Stimulated activated CD8-positive, alpha-beta memory T cell treated with anti-CD3 and anti-CD28 coated beads, Interleukin-4, amount 100 ng/mL, for 4 hours (primary cell): ENCODE measurements at places on chromosomes 1 and 21.
A peak's percentile ranks its signal among the peaks of the same experiment; 100 is the strongest.

DNA sequence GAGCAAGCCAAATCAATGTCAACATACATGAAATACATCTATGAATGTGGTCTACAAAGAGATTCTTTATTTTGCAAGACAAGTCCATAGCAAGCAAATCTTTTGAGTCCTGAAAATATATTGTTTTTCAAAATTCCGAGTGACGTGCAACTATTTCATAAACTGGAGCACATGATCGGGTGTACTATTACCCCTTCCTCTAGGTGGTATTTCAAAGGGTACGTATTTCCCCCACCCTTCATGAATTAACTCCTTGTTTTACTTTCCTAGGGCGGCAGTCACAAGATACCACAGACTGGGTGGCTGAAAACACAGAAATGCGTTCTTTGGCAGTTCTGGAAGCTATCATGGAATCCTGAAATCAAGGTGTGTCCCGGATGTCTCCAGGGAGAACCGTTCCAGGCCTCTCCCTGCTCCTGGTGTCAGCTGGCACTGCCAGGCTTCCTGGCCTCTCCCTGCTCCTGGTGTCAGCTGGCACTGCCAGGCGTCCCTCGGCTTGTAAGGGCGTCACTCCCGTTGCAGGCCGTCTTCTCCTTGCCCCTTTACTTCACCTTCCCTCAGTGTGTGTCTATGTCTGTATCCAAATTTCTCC is 55.3 kb downstream of the RIPK4 start:
- DNase-seq: no peak

DNA sequence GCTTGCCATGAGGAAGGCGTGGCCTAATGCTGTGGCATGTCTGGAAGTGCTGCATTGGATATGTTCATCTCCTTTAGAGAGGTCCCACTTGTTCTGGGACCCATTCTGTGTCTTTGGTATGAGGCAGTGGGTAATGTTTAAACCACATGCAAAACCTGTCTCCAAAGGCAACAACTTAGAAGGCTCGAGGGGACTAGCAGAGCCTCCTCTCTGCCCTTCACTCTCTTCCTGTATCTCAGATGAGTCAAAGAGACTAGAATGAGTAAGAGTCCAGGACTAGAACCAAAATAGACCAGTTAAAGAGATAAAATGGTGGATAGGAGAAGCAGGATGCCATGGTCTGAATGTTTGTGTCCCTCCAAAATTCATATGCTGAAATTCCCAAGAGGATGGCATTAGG is 220.8 kb upstream of the KIAA0040 start:
- DNase-seq: no peak

DNA sequence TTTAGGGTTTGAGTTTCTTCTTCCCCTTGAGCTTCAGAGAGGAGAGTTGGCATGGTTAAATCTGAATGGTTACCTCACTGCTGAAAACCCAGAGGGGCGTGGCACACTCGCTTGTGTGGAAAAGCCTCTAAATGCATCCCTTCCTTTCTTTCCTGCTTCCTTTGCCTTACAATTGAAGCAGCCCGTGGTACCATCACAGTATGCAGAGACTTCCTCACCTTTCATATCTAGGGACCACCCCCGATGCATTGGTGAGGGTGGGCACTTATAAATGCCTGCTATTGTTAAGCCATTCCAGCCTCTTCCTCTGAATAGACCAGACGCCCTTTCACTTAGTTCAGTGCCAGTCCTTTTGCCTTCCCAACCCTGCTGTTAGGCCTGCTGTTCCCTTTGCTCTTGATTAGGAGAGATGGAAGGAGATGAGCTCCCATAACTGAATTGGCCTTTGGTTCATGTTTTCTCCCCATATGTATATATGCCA is 21.9 kb upstream of the LAX1 start:
- DNase-seq: no peak

- DNase-seq: no peak
Measured at GRCh38 chr1:169468982-169469381, 16.8 kb downstream of the SLC19A2 start.

DNA sequence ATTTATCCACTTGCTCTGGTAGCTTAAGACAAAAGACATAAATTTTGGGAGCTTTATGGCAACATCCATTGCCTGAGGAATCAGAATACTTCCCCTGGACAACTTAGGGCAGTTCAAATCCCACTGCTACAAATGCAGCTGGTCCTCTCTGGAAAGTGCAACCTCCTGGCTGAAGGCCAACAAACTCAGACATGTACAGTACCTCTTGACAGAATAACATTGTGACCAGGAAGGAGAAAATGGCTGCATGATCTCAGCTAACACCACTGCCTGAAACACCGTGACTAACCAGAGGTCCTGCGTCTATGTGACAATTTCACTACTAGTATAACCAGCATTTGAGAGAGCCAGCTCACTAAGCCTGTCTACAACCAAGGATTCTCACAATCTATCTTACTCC is 218.9 kb downstream of the CRB1 start:
- DNase-seq: no peak

DNA sequence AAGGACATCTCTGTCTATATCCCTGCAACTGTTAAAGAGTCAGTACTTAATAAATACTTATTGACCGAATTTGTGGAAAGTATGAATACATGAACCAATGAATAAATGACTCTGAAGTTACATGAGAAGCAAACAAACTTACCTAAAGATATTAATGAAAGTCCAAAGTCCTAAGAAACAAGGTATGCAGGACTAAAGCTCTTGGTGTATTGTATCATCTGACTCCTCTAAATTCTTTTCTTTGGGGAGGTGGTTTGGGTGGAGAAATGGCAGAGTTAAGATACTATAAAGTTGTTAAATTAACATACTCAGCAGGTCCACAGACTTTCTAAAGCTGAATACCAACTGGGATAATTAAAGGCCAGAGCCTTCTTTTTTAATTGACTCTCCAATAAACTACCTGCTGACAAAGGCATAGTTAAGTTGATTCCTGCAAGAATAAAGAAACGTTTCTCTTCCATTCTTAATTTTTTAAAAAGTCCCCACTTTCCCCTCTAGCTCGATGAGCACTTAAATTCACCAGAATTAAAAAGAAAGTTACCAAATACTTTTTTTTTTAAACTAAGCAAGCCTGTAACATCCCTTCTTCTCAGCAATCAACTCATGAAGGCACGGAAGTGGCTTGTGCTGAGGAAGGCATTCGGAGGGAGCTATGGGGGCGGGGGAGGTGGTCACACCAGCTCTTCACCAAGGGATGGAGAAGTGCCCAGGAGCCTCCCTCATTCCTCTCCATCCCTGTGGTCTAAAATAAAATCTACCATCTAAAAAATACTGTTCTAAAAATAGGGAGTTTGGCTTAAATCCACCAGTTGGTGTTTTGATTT is 61.1 kb downstream of the GADD45A start:
- DNase-seq: no peak

- no peak for DNase-seq
Measured at GRCh38 chr1:95118710-95119109, 1.6 kb downstream of the TLCD4 start.

DNA sequence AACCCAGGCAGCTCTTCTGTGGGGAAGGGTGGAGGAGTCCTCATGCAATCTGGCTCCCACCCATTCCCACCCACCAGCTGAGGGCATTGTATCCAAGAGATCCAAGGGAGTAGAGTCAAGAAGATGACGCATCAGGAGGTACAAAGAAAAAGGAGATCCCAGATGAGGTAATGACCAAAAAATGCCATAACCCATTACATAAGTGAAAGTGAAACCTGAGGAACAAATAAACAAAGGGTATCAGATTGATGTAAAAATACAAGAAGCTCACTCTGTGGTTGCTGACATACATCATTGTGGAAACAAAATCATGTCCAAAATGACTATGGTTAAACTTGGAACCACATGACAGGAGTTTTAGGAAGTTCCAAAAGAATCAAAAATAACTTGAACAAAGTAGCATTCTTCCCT is 42.5 kb downstream of the CCN1 start:
- no peak for DNase-seq

- peak; percentile 81 for DNase-seq
Measured at GRCh38 chr1:200669314-200670241, at the start of gene DDX59. Gene DDX59, minus strand, starts transcription at chr1:200669907. Its CDS starts 3,167 bp downstream, at chr1:200666740.

GRCh38 chr1:226403201-226404034 is 4.5 kb downstream of the PARP1 start:
- no peak for DNase-seq

DNA sequence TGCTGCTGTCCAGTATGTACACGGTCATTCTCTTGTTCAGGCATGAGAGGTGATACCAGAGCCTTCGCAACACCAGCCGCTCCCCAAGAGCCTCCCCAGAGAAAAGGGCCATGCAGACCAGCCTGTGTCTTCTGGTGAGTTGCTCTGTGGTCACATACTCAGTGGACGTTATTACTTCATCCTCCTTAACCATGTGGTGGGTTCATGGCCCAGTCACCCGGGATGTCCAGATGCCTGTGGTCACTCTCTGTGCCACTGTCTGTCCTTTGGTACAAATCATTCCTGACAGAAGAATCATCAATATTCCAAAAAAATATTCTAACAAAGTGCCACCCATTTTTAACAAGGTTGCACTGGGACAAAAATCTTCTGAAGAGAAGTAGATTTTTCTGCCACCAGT is 8.8 kb upstream of the ZNF124 start:
- DNase-seq: no peak

DNA sequence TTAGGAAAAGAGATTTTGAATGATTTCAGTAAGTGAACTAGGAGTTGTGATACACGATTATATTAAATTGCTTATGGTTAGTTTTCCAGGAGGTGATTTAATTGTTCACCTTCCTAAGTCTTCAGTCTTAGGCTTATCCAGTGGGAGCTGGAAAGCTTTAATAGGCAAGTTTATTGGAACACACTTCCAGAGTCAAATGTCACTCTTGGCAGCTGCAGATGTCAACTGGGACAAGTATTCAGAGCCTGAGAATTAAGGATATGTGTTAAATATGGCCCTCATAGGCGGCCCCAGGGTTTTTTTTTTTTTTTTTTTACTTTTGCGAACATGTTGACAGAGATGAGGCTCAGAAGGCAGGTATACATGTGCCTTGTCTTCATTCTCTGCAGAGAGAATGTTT is 29.2 kb downstream of the UCK2 start:
- DNase-seq: no peak

DNA sequence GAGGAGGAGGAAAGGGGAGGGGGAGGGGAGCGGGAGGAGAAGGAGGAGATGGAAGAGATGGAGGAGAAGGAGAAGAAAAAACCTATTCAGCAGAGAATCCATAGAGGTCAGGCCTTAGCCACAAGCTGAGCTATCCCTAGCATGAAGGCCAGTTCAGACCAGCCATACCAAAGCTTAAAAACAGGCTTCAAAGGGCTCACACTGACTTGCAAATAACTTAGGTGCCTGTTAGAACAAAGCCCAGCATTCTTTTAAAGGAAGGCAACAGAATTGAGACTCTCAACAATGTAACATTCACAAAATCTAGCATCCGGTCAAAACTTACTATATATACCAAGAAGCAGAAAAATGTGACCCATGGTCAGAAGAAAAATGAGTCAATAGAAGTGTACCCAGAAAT is 43.6 kb upstream of the IFFO2 start:
- no peak for DNase-seq

DNA sequence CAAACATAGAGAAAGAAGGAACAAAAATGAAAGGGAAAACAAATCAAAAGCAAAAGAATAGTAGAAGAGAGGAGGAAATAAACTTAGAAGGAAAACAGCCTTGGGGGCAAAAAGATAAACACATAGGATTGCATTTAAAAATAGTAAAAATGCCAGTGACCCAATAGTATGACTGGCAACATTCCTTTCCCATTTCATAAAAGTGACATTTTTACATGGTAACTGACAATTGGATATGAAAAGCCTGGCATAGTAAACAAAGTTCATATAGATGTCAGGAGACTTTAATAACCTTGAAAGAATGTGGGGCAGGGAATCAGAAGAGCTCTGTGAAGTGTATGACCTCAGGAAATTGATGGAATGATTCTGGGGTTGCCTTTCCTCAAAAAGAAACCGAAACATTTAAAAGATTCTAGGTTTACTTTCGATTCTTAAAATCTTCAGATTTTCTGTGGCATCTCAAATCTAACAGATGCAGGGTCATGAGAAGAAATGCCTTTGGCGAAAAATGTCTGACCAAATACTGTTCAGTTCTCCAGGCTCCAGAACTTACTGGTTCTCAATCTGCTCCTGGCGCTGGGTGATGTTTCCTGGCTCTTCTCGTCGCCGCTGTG is 33.7 kb downstream of the SPTA1 start:
- DNase-seq: no peak

DNA sequence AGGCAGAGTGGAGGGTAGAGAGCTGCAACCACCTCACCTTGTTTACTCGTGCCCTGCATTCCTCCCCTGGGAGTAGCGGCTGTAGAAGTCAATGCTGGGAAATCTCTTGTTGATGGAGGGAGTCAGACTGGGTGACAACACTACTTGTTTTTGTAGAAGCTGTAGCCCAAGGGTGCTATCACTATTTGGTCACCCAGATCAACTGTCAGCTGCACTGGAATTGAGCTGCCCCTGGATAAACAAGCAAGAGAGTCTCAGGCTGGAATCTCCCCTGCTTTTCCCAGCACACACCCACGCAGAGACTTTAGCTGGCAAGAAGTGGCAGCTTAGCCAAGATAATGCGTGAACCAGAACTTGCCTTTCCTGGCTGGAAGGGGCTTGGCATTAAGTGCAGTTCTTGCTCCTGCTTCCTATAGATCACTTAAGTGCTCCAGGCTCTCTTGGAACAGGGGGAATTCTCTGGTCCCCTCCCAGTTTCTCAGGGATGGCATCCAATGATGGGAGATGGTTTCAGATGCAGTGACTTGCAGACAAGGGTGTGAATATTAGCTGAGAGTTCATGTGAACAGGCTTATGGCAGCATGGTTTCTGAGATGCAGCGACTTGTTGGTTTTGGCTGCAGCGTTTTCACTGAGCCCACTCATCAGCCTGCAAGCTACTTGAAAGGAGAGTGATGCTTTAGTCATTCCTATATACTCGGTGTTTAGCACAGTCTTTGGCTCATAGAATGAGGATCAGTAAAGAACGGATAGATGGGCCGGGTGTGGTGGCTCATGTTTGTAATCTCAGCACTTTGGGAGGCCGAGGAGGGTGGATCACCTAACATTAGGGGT is 16.8 kb downstream of the ATP2B4 start:
- DNase-seq: no peak

DNA sequence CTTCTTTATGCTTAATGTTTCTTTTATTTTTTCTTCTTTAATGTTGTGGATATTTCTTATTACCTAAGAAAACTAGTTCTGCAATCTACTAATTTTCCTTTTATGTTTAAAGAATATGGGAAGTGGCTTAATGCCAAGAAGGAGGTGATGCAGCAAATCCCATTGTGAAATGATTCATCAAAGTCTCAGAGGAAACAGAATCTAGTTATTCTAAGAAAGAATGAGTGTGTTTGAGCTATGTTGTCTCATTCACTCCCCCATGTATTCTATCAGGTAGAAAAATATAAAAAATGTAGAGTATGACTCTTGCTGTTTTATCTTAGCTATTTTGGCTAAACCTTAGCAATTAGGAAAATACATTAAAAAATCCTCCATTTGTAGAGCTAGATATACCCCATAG is 659.9 kb upstream of the RGS18 start:
- DNase-seq: no peak

DNA sequence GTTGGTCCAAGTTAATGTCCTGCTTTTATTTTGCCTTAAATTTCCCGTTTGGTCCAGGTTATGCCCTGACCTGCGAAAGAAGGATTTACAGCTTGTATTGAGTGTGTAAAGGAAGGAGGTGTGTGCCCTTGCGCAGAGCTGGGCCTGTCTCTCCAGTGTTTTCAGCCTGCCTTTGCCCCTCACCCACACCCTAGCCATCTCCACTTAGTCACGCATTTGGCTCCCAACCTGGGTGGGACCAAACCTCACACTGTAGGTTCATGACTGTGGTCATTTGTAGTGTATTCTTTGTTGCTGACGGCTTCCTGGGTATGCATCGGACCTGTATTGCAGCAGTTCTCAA is 572 bp upstream of the SRSF10 start:
- DNase-seq: peak; percentile 4
